Dermis blood vessel endothelial cell (primary cell): ENCODE measurements at places on chromosomes 12 and 14.
A peak's percentile ranks its signal among the peaks of the same experiment; 100 is the strongest.

- DNase-seq: peak; percentile 53
These were observed 25.1 kb downstream of the CDK17 start for GRCh38 chr12:96375170-96375569.

GRCh38 chr14:53174918-53175317 lies 21.8 kb upstream of the DDHD1 start:
- DNase-seq: no peak

DNA sequence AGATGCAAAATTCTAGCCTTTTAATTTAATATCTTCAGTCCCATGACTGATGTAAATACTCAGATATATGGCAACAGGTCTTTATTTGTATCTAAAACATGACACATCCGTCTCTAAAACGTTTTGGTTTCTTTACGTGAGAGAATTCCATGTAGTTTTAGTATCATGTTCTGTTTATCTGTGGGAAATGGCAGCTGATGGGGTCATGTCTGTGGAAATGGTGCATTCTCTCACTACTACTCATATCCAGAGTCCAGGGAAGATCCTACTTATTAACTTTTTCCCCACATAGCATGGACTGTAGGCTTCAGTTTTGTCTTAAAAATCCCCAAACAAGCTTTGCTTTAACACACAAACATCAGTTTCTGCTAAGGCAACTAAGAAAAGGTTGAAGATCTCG lies 53.8 kb downstream of the SPTLC2 start:
- no peak for DNase-seq

- no peak for DNase-seq
These were observed 20.9 kb downstream of the ISCA2 start for GRCh38 chr14:74514471-74514941.

DNA sequence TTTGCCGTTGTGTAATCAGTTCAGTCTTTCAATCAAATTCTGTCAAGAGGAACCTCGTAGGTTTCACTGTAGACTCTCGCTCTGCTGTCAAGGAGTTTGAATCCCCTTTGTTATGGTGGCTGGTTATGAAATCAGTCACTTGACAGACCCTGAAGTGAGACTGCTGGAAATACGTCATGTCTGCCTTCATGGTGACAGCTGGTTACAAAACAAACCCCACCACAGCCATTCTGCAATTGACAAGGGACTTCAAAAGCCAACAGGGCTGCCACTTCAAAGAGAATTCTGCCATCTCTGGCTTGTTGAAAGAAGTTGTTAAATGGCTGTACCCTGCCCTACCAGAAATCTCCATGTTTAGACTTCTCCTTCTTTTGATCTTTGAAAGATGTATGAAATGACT lies 286.9 kb downstream of the ERC1 start:
- DNase-seq: no peak

DNA sequence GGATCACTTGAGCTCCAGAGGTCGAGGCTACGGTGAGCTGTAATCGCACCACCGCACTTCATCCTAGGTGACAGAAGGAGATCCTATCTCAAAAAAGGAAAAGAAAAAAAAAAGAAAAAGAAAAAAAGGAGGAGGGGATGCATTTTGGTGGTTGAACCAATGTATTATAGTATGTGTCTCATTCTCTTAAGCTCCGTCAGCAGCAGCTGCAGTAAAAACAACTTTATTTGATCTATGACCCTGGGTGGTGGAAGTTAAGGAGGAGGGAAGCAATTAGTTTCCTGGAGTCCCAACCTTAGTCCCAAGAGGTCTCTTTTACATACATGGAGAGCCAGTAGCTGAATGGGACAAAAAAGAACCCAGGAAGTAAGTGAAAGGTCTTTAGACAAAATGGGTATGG lies 26.8 kb upstream of the APOF start:
- DNase-seq: no peak

DNA sequence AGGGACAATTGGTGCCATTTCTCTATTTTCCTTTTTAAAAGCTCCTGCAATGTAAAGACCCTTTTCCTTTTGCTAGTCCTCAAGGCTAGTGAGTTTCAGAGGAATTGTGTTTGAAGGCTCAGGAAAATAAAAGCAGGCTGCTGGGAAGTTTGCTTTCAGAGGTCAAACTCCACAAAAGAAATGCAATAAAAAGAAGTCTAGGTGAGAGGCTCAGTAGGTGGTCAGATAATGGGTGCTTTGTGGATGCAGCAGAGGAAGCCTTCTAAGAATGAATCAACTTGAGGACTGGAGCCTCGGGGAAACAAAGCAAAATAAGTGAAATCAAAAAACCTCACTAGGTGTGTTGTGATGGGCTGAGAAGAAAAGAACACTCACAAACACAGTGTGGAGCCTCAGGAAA lies 10.3 kb downstream of the CCDC175 start:
- no peak for DNase-seq

GRCh38 chr14:36505892-36506731 lies 13.9 kb downstream of the NKX2-1 start:
- no peak for DNase-seq

GRCh38 chr14:68913516-68913915 lies 65.6 kb downstream of the ACTN1 start:
- DNase-seq: no peak

- DNase-seq: no peak
These were observed 81.4 kb downstream of the LRP6 start for GRCh38 chr12:12185414-12185813.

GRCh38 chr12:111584959-111585358 lies 14.2 kb downstream of the ATXN2 start:
- no peak for DNase-seq

DNA sequence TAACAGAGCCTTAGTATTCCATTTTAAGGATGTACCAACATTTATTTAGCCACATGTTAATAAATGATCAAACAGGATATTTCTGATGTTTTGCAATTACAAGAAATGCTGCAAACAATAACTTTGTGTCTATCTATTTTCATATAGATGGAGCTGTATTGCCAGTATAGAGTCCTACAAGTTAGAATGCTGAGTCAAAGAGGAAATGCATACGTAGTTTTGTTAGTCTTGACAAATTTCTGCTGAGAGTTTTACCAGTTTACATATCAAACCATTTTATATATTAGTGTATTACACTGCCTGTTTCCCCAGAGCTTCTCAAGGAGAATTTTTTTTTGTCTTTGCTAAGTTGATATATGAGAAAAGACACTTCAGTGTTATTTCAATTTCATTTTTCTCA lies 541.7 kb downstream of the SLC16A7 start:
- DNase-seq: no peak

DNA sequence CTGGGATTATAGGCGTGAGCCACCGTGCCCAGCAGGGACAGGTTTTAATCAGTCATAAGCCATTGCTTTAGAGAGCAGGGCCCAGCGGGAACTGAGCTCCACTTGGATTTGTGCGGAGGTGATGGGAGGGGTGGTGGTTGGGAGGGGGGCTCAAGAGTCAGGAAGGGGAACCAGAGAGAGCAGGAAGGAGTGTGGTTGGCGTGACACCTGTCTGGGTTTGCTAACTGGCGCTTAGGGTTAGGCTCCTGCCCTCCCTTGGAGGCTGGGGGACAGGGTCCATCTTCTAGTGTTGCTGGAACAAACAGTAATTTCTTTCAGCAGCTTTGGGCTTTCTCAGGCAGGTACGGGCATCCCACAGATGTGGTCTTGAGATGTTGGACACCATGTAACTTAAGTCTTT lies 7.5 kb upstream of the ALDH2 start:
- no peak for DNase-seq

- no peak for DNase-seq
These were observed 100.9 kb downstream of the FAR2 start for GRCh38 chr12:29249930-29250329.

DNA sequence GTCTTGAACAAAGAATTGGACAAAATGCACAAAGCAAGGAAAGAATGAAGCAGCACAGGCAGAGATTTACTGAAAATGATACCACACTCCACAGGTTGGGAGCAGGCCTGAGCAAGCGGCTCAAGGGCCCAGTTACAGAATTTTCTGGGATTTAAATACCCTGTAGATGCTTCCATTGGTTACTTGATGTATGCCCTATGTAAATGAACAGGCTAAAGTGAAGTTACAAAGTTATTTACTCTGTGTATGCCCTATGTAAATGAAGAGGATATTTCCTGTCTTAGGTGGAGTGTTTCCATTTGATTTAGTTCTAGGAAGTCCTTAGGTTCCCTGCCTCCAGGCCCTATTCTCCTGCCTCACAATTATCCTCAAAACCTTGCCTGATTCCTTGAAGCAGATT lies 36.6 kb downstream of the TMX1 start:
- no peak for DNase-seq

DNA sequence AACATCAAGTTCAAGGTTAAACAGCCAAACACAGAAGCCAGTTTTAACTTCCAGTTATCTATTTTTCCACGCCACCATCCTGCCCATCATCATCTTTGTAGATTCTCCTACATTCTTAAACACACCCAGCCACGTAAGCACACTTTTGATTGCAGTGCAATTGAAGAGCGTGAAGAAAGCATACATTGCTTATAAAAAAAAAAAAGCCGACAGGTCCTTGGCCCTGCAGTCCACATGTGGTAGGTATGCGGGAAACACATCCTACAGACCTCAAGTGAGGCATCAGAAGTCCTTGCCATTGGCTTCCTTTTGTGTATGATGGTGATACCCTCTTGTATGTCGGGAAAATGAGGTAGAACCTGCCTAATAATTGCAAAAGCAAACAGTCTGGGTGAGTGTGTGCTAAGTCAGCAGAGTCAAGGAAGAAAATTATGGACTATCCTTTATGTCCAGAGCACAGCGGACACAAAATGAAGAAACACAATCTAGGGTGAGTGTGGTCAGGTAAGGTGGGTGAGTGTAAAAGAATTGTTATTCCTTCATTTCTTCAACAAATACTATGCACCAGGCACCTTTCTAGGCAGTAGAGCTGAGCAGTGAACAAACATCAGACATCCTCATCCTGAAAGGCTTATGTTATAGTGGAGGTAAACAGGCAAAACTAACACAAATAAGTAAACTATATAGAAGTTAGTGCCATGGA lies 51.5 kb downstream of the EID3 start:
- no peak for DNase-seq

GRCh38 chr12:83244001-83244400 lies 557.3 kb downstream of the TMTC2 start:
- no peak for DNase-seq

GRCh38 chr14:29823816-29824215 lies 103.8 kb downstream of the PRKD1 start:
- DNase-seq: no peak

DNA sequence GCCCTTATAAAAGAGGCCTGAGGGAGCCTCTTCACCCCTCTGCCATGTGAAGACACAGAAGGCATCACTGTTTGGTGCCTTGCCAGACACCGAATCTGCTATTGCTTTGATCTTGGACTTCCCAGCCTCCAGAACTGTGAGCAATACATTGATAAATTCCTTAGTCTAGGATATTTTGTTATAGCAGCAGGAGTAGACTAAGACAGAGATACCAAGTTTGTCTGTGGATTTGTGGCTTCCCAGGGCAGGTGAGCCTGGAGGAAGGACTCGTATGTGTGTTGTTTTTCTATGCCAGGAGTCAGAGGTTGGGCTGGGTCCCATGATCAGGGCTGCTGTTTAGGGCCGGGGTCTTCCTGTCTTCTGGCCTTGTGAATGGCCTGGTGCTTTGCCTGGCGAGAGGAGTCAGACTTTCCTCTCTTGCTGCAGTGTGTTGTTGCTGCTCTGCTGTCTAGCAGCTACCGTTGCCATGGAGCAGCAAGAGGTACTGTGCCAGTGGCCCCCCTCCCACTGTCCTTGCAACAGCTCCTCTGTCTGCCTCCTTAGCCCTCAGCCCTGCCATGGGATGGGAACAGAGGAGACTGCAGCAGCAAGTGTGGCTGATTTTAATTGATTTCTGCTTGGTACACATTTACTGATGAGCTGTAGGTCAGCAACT lies 111.2 kb downstream of the CHST11 start:
- no peak for DNase-seq

GRCh38 chr12:116852303-116852702 lies 28.9 kb downstream of the HRK start:
- no peak for DNase-seq

- DNase-seq: no peak
These were observed 429.1 kb downstream of the DAD1 start for GRCh38 chr14:22159957-22160356.

GRCh38 chr14:64971943-64972791 lies at the start of gene RAB15:
Gene RAB15, minus strand, starts transcription at chr14:64972336. Its CDS starts 260 bp downstream, at chr14:64972076.
- peak; percentile 50 for DNase-seq

DNA sequence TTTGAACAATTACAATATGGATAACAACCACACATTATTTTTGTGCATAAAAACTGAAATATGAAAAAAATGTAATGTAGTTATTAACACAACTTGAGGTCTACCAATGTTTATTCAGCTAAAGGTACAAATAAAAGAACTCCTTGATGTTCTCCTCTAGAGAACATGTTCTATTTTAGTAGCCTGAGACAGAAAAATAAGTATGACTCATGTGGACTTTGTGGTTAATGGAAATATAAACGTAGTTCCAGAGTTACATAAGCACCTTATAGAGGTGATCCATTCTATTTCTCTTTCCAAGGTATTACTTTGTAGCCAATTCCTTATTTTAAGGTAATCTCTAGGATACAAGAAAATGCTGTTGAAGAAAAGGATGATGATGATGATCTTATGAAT lies 25.7 kb downstream of the ALKBH1 start:
- DNase-seq: peak; percentile 10

- DNase-seq: no peak
These were observed 145.3 kb downstream of the SSPN start for GRCh38 chr12:26340649-26341048.

DNA sequence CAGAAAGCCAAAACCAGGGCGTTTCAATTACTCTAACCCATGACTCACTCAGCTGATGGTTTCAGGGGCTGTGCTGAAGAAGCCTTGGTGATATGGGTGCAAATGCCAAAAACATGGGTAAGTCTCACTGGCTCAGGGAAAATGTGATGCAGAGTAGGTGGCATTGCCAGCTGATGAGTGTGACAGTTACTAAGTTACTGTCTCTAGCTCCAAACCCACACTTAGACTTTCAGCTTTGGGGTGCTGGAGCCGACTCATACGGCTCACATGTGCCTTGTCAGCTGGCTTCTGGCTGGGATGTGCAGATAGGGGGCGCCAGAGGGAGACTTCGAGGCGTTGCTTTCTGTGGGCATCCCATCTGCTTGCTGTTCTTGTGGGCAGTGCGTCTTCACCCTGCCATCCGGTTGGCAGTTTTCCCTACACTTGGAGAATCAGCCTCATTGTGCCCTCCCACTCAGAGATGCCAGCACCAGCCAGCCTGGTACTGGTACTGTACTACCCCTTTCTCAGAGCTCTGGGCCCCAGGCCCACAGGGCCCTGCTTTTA lies 11.1 kb upstream of the KRT7 start:
- peak; percentile 59 for DNase-seq

- DNase-seq: no peak
These were observed 129.3 kb downstream of the ZFP36L1 start for GRCh38 chr14:68663385-68664076.
